ENCODE measurements at places on chromosomes 12 and 14.
A peak's percentile ranks its signal among the peaks of the same experiment; 100 is the strongest.

DNA sequence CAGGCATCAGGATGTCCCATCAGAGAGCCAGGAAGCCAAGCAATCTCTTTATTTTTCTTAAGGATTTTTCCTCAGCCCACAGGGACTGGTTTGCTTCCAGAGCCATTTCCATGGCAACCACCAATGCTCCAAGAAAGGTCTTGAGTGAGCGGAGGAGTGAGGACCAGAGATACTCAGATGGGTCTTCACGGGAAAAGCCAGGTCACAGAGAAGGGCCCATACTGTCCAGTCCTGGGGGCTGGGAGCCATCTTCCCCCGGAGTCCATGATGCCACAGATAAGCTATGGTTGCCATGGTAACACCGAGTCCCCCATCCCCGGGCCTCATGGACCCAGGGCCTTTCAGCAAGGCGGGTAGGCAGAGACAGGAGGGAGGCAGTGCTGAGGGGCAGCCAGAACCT lies 28.6 kb downstream of the CMKLR1 start:
- no peak for DNase-seq

GRCh38 chr12:113347107-113347506 lies 11.3 kb upstream of the PLBD2 start:
- DNase-seq, result no peak

GRCh38 chr14:82362452-82362851 lies 828.8 kb upstream of the SEL1L start:
- no peak for DNase-seq

DNA sequence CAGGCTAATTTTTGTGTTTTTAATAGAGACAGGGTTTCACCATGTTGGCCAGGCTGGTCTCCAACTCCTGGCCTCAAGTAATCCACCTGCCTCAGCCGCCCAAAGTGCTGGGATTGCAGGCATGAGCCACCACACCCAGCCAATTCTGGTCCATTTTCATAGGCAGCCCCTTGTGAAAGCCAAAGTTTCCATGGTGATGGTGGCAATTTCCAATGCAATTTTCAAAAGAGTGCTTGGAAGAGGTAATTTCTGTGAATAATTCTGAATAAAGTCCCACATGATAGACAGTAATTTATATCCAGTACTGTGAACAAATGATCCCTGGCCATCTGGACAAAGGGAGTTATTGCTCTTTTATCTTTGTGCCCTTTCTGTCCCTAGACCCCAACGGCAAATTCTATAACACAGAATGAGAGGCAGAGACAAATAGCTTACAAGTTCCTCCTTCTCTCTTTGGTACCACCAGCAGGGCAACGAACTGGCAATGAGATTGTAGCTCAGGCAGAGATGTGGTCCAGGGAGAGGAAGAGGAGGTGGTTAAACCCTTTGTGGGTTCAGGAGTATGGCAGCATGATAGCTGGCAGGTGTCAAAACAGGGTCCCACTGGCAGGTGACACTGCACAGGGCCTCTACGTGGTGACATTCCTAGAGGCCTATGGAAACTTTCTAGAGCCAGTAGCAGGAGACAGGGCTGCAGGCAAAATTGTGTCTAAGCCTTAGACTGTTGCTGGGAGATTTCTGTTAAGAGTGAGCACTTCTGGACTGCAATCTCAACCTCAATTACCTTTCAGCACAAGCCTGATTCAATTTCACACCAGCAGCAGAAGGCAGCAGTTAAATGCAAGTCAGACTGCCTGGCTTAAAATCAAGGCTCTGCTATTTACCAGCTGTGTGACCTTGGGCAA lies 46.5 kb downstream of the NT5DC3 start:
- no peak for DNase-seq

DNA sequence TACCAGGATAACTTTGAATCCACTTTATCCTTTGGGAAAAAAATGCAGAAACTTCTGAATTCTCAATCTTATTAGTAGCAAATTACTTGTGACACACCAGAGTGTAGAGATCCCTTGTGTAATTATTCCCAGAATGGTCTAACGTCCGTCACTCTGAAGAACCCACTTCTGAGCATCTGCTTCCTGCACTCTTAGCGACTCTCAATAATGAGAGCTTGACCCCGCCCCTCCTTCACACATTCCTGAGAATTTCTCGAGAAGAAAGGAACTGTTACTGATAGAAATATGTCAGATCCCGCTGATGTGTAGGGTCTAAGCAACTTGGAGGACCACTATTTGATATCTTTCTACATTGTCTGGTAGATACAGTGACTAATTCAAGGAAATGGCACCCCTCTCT lies 218.3 kb upstream of the PDZRN4 start:
- DNase-seq, result no peak

GRCh38 chr14:79407572-79407971 lies 803.7 kb downstream of the DIO2 start:
- DNase-seq, result no peak

GRCh38 chr12:125346362-125346761 lies 281.1 kb downstream of the AACS start:
- DNase-seq, result no peak

GRCh38 chr12:1966561-1967226 lies 37.6 kb downstream of the DCP1B start:
- DNase-seq, result peak; percentile 60

DNA sequence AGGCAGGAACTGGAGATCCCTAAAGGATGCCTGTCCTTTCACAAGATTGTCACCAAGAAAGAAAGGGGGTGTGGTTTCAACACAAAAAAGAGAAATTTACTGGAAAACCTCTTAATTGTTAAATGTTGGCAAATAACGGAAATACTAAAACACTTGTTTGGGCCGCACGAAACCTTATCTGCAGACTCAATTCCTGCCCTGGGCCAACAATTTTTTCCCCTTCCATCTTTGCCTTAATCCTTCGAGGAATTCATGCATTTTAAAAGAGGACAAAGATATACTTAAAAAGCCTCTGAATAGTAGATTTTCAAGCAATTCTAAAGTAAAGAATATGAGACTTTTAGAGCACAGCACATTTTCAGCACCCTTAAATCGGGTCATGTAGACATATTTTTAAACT lies 366.2 kb downstream of the DUSP6 start:
- no peak for DNase-seq

- DNase-seq, result no peak
Measured at GRCh38 chr14:83779266-83779665, 1750.7 kb upstream of the FLRT2 start.

GRCh38 chr12:96294831-96295230 lies 100.7 kb downstream of the ELK3 start:
- no peak for DNase-seq

GRCh38 chr12:122031342-122032216 lies 9.9 kb downstream of the BCL7A start:
- DNase-seq, result peak; percentile 8

GRCh38 chr12:34372003-34372402 lies 349.7 kb downstream of the ALG10 start:
- DNase-seq, result no peak

- no peak for DNase-seq
Measured at GRCh38 chr12:127209318-127209717, 1057.7 kb upstream of the TMEM132C start.

GRCh38 chr12:25942709-25943108 lies 15.8 kb upstream of the RASSF8 start:
- DNase-seq, result no peak

DNA sequence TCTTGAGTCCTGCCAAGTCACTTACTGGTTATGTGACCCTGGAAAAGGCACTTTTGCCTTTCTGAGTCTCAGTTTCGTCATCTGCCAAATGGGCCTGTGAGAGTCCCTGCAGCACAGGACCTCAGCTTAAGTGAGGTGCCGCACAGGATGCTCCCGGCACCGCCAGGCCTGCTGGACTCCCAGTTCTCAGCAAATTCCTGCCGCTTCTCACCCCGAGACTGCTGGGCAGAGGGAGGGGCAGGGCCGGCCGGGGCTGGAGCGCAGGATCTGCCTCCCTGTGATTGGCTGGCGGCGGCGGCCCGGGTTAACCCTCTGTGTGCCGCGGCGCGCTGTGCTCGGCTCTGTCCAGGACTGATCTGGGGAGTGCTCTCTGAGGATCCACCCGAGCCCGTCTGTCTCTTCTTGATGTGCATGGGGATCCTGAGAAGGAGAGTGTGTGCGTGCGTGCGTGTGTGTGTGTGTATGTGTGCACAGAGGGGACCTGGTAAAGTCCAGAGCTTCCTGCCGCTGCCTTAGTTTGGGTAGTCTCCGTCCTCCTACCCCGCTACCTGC lies 8.6 kb downstream of the SETD1B start:
- DNase-seq, result peak; percentile 66

GRCh38 chr14:44112774-44113460 lies 394.2 kb downstream of the FSCB start:
- no peak for DNase-seq

- DNase-seq, result no peak
Measured at GRCh38 chr14:91333650-91334039, 84.0 kb downstream of the CCDC88C start.

DNA sequence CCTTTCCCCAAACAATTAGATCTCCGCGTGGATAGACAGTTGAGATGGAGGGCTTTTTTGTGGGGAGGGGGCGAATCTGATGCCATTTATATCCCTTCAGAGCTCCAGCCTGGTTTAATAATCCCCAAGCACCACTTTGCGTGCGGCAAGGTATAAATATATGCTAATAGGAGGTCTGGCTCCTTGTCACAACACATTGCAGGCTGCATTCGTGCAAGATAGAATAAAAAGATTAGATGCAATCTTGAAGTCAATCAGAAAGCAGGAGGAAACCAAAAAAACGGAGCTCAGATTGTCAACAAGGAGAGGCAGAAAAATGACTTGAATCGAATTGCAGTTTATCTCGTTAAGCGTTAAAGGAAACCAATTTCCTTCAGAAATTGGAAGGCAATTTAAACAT lies 248.7 kb downstream of the SPTSSA start:
- DNase-seq, result no peak
